ENCODE measurements at places on chromosomes 16 and 17. TPM values are rescaled to one million over a fixed set of nuclear protein-coding genes. Genes with fewer than 3 reads are reported as not detected.
A peak's percentile ranks its signal among the peaks of the same experiment; 100 is the strongest.

DNA sequence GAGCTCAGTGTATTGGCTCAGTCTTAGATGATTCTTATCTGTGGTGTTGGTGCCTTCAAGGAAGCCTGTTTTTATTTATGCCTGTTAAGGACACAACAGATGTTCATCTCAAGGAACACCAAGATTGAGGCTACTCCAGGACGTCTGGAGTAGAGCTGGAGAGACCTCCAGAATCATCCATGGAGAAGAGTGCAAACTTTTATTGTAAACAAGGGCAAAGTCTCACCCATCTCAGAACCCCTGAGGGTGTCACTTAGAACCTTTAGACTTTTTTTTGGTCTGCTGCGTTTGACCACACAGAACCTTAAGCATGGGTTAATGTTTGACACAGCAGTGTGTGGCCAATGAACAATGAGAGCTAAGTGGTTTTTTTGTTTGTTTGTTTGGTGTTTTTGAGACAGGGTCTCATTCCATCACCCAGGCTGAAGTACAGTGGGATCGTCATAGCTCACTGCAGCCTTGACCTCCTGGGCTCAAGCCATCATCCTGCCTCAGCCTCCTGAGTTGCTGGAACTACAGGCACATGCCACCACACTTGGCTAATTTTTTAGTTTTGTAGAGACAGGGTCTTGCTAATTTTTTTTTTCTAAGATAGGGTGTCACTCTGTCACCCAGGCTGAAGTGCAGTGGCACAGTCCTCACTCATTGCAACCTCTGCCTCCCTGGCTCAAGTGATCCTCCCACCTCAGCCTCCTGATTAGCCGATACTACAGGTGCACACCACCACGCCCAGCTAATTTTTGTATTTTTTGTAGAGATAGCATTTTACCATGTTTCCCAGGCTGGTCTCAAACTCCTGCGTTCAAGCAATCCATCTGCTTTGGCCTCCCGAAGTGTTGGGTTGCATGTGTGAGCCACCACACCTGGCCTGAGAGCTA lies 16.3 kb downstream of the SLC47A1 start:
- no peak for DNase-seq

DNA sequence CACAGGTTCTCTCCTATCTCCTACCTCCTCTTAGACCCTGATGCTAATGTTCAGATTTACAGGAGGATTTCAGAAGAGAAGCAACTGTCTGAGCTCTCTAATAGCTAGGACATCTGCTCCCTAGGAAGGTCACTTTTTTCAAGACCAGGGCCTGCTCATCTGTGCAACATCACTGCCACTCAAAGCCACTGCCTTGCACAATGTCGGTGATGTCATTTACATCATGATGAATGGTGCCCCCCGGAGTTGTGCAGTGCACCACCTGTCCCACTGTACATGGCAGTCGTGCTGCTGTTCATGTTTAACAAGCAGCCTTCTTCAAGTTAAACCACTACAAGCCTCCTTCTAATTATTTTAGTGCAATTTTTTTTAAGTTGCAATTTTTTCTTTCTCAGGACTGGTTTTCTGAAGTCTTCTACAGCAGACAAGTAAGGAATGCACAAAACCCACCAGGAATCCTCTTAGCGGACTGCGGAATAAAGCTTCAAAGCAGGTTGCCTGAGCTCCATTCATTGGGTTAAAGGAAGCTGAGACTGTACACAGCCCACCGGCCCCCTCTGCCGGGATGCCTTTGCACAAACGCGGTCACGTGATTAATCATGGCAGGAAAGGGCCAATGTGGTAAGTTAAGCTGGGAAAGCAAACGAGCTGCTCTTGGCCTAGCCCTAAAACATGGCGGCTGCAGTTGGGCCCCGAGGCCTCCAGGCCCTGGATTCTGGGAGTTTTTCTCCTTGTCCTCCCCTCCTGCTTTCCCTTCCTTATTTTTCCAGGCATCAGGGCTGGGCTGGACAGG lies 74.1 kb downstream of the MYH11 start:
- no peak for DNase-seq

- no peak for DNase-seq
These were observed 3.4 kb upstream of the ABCC11 start for GRCh38 chr16:48250520-48251278.

DNA sequence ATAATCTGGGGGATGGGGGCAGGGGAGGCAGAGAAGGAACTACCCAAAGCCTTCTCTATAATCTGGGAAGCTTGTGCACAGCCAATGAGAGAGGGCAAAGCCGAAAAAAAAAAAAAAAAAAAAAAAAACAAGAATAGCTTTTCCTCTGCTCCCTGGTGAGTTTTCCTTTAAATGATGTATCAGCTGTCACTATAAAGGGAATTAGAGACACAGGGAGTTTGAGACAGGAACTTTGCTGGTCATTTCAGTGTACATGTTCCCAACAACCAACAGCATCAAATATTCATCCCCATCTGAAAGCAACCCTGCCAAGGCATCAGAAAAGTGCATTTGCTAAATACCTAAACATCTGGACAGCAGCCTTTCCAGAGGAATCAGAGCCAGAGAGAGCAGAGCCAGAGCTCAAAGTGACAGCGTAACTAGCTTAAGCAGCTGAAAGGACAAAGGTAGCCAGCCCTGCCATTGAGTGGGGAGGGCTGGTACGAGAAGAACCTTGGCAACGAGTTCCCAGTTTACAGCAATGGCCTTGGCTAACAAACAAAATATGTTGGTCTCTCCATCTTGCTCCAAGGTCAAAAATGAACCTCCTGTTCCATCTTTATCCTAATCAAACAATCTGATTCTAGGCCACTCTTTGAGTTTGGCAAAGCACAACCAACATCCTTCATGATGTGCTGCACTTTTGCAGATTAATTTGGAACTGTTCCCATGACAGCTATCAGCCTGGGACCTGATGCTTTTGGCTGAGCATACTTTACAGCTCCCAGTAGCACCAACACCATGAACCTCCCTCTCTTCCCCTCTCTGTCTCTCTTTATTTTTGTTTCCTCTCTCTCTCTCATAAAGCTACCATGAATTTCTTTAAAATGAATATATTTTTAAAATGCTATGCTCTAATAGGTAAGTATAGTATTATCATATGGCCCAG lies 143.7 kb upstream of the GNAO1 start:
- DNase-seq: no peak

DNA sequence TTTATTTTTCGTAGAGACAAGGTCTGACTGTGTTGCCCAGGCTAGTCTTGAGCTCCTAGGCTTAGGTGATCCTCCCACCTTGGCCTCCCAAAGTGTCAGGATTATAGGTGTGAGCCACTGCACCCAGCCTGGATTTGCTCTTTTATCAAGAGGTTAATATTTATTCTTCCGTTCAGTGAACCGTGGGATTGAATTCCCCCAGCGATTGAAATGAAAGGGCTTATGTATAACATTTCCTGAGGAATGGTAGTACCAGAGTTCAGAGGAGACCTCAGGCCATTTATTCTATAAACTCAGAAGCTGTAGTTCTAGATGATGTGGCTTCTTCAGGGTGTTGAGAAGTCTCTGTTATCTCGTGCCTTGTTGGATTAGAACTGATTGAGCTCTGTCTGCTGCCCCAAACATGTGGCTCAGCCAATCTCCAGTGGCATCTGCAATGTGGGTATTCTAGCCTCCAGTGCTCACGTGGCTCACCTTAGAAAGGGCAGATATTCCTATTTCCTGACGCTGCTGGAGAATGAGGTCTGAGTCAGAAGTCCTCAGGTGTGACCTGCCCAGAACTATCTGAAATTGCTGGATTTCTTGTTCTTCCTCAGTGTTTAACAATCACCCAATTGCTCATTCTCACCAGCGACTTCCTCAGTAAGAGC lies 22.5 kb downstream of the HMOX2 start:
- DNase-seq: no peak

DNA sequence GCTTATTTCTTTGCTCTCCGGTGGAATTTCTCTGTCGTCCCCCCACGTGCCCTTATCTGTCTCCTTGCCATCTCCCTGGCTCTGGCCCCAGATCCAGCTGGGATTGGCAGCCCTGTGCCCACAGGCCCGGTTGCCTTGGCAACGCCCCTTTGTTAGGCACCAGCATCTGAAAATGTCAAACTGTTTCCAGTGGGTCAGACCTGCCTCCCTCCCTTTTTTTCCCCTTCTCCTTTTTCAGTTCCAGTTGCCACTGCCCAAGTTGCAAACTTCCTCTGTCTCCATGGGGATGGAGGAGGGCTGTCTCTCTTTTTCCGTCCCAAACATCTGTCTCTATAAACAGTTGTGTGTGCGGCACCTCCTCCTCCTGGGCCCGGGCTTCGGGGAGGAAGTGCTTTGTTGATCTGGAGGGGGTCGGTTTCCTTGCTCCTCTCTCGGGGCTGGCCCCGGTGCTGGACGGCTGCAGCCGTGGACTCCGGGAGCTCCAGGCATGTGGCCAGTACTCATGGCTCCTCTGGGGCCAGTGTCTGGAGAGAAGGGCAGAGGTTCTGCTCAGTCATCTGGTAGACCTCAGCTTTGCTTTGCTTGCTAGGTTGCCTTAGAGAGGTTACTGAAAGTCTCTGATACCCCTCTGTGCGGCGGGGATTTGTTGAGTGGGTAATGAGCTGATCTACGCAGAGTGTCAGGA lies 35.3 kb downstream of the SOCS3 start:
- DNase-seq: peak; percentile 93

DNA sequence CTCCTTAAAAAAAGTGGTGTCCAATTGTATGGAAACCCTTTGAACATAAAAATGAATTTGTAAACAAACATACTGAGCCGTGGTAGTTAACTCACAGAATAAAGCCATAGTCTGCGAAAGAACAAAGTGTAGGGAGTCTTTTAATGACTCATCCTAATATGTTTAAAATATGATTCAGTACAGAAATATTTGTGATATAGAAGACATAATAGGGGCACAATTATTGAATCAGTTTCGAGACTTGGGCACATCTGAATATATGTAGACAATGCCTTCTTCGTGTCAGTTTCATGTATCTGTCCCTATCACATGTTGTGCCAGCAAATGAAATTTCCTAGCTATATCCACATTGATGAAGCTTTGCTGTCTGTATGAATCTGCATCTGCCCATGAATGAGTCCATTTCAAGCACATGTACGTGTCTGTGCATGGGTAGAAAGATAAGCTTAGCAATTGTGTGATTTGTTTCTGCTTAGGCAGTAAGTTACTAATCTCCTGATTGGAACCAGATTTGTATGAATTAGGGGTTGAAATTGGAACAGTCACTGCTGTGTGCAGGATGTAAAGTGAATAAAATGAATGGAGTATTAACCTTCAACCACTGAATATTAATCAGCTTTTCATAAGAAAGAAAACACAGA lies 112.5 kb upstream of the SOX9 start:
- DNase-seq: no peak

- DNase-seq: no peak
These were observed 471.1 kb downstream of the WWOX start for GRCh38 chr16:78570399-78571141.

DNA sequence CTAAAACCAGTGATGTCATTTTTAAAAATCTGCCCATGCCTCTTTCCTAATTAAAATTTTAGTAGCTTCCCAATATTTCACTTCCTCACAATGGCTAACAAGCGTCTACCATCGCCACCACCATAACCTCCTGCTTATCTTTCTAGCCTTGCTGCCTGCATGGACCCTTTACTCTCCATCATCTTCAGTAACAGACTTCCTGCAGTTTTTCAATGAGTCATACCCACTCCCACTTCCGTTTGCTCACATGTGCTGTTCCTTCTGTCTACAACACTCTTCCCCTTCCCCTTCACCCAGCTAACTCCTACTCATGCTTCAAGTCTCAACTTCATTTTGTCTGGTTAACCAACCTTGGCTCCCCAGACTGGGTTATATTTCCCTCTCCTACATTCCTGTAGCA lies 12.8 kb upstream of the SKAP1 start:
- no peak for DNase-seq

DNA sequence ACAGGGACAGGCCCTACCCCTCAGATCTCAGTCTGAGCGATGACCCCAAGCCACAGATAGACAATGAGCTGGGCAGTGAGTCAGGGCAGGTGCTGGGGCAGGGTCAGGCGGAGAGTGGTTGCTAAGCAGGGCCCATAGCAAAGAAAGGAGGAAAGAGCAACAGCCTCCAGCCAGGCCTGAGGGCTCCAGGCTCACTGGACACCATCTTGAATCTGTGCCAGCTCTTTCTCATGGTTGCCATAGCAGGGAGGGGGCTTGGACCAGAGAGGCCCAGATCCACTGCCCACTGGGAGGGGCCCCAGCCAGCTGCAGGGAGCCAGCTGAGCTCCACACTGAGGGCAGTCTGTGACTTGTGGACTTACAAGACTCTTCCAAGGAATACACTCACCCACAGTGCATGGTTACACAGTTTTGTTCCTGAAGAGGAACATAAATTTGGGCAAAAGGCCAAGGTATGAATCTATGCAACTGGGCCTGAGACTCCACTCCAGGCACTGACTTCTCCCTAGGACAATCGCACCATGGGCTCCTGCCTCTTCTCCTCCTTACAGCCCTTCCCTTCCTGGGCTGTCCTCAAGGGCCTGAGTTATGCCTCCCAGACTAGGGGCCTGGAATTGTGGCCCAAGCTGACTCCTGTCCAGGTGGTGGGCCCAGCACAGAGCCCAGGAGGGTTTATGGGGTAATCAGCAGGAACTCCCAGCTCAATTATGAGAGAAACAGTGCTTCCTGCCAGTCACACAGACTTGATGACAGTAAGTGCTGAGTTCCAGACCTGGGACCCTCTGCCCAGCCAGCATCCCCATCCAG lies 59.9 kb downstream of the BEAN1 start:
- DNase-seq: no peak

DNA sequence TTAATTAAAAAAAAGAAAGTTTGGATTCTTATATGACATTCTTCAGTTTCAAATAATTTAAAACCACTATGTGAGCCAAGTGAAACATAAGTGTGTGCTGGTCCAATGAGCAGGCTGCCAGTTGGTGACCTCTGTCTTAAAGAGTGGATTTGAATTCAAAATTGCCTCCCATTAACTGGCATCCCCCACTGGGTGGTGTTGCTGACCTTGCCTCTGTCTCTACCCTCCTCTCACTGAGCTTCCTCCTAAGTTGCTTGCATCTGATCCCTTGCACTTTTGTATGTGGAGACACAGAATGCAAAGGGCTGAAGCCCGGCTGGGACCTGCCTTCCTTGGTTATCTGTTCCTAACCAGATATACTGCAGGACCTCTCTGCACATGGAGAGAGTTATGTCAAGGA lies 160.6 kb downstream of the CYLD start:
- no peak for DNase-seq

- DNase-seq: no peak
These were observed 275.8 kb upstream of the MAF start for GRCh38 chr16:79876332-79876730.

DNA sequence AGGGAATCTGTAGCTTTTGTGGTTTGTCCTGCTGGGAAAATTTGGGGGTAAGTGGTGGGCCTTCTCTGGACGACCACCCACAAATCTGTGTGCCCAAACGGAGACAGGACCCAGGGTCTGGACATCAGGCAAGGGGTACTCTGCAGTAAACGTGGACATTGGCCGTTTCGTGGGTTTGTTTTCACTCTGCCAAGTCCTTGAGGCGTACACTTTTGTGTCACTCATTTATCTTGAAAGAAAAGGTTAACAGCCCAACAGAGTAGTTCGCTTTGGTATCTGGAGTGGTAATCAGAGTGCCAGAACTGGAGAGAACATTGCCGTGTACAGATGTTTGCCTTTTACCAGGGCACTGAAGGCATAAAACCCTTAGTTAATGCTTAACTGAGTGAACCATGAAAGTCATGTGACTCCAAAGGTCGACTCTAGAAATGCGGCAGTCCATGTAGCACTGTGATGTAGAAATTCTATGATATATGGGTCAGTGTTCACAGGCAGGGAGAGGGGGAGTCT lies 15.4 kb downstream of the NAA60 start:
- DNase-seq: no peak

CEP295NL gene
- total RNA-seq: 1.1 TPM

ARL4D gene
- 5.5 TPM for total RNA-seq

SLC35G6 gene
- not detected for total RNA-seq

HAPSTR1 gene
- 36.1 TPM for total RNA-seq

AGRP gene
- total RNA-seq: not detected

DNAI2 gene
- total RNA-seq: not detected

KATNIP gene
- 22.7 TPM for total RNA-seq

TOP2A gene
- 0.31 TPM for total RNA-seq

PIPOX gene
- total RNA-seq: 0.37 TPM

Measured in right atrium auricular region (tissue), 2 donors.